ENCODE measurements at places on chromosomes 16 and 17.

DNA sequence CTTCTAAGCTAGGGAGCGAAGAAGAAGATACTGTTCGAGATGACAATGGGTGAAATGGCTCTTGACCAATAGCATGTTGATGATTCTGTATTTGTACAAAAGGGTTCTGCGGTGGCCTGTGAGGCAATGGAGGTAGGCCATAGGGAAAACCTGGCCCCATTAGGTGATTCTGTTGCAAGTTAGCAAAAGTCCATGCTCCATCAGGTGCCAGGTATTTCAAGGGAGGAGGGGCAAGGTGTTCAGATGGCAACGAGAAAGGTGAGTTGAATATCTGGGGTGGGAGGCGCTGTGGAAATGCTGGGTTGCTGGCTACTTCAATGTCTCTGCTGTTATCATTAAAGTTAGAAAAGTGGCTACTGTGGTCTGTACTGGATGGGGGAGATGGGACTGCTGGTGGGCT, 62.8 kb downstream of the CACNG1 start:
- no peak for DNase-seq

- DNase-seq: no peak
Observed at GRCh38 chr17:57313097-57313835, 56.9 kb downstream of the MSI2 start.

GRCh38 chr17:78231991-78232858, 794 bp downstream of the TMEM235 start:
- no peak for DNase-seq

DNA sequence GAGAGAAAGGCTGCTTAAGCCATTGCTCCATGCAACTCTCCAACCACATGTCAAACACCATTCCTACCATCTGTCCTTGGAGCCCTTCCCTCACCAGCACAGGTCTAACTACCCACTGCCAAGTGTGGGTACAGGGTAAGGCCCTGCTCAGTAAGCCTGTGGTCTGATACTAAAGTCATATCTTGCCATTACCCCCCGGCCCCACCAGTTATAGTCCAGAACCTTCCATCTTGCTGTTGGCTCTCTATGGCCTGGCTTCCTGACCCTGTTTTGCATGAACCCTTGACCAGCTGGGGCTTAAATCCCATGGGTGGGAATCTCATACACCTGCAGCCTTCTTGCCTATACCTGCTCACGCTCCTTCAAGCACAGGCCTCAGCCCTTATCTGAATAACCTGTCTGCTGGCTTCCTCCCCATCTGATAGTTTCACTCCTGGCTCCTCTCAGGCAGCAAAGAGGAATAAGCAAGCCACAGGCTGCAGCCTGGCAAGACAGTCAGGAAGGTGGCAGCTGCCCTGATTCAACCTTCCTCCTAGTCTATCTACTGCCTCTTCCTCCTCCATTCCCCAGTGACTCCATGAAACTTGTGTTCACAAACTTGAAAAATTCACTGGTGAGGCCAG, 64.1 kb downstream of the ZFHX3 start:
- DNase-seq: no peak

- peak; percentile 63 for DNase-seq
Observed at GRCh38 chr17:38982858-38983746, 15.9 kb upstream of the FBXO47 start.

GRCh38 chr17:61294286-61294685, 105.4 kb upstream of the TBX2 start:
- no peak for DNase-seq

GRCh38 chr17:7014995-7015958, 2.9 kb downstream of the RNASEK start:
- DNase-seq: peak; percentile 71

DNA sequence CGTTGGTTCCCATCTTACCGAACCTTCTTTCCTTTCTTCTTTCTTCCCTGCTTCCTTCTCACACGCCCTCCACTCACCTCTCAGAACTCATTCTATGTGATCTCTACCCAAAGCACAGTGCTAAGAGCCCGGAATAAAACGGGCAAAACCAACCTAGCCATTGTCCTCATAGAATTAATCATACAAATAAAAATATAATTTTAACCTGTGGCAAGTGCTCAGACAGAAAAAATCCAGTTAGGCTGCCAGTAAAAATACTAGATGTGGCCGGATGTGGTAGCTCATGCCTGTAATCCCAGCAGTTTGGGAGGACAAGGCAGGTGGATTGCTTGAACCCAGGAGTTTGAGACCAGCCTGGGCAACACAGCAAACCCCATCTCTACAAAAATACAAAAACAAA, 27.0 kb downstream of the BMERB1 start:
- no peak for DNase-seq

- DNase-seq: no peak
Observed at GRCh38 chr16:3133844-3134243, 985 bp upstream of the ZNF213 start.

GRCh38 chr16:22814711-22815105, 746 bp downstream of the HS3ST2 start:
- DNase-seq: no peak

- no peak for DNase-seq
Observed at GRCh38 chr17:57944908-57945307, 10.3 kb downstream of the CUEDC1 start.

DNA sequence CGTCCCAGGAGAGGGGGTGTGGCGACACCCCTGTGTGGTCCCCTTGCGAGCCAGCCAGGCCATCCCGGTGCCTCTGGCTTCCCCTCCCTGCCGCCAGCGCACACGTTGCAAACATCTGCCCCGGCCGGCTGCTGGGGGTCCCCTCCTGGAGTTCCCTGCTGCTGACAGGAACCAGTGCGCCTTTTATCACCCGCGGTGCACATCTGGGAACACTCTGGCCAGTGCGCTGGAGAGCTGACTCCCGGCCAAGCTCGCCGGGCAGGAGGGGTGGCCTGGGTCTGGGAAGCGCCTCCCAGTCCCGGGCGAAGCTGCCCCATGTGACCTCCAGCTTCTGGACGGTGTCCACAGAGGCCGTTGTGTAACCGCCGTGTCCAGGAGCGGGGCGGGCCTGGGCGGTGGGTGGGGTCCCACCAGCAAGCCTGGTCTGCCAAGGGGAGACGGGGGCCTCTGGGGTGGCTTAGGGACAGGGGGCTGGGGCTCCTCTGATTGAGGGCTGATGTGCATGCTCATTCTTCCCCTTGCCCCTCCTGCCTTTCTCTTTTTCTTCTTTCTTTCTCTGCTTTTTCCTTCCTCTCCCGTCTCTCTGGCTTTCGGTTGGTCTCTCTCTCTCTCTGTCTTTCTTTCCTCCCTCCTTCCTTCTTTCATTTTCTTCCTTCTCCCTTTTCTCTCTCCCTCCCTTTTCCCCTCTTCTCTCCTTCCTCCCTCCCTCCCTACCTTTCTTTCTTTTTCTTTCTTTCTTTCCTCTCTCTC, 25.2 kb upstream of the CIBAR2 start:
- peak; percentile 89 for DNase-seq

DNA sequence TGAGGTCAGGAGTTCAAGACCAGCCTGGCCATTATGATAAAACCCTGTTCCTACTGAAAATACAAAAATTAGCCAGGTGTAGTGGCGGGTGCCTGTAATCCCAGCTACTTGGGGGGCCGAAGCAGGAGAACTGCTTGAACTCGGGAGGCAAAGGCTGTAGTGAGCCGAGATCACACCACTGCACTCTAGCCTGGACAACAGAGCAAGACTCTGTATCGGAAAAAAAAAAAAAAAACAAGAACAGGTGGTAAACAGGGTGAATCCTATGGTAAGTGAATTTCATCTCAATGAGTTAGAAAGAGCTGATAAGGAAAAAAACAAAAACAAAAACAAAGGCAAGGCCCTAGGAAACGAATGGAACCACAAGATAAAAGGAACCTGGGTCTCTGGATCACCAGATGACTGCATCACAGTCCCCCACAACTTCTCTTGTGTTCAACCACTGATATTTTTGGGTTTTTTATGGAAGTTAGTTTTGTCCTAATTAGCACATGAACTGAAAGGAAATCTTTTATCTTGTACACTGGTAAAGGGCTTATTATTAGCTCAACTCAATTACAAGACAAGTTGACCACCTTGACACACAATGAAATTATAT, 21.0 kb downstream of the GLG1 start:
- no peak for DNase-seq

GRCh38 chr16:54554581-54554980, 268.0 kb upstream of the IRX3 start:
- DNase-seq: no peak
